ENCODE measurements at places on chromosomes 1 and 21. TPM values are rescaled to one million over a fixed set of nuclear protein-coding genes. Genes with fewer than 3 reads are reported as not detected.

TMPRSS2 gene
- 1.2 TPM for total RNA-seq

SYPL2 gene
- not detected for total RNA-seq

CD244 gene
- total RNA-seq = not detected

FAM72B gene
- 5.6 TPM for total RNA-seq

MEGF6 gene
- total RNA-seq = 1.6 TPM

IFI16 gene
- 76.5 TPM for total RNA-seq

ELOVL1 gene
- total RNA-seq = 144 TPM

MANEAL gene
- 0.93 TPM for total RNA-seq

CATSPERE gene
- not detected for total RNA-seq

ATP1B1 gene
- 69.4 TPM for total RNA-seq

PER3 gene
- total RNA-seq = 1.2 TPM

TCEA3 gene
- 4.4 TPM for total RNA-seq

SCP2 gene
- 106 TPM for total RNA-seq

ESRRG gene
- not detected for total RNA-seq

RAP1GAP gene
- total RNA-seq = 0.46 TPM

LAMB3 gene
- 652 TPM for total RNA-seq

CITED4 gene
- total RNA-seq = 79.4 TPM

DAB1 gene
- total RNA-seq = not detected

GJA4 gene
- total RNA-seq = not detected

VN1R5 gene
- not detected for total RNA-seq

OR2AJ1 gene
- not detected for total RNA-seq

PPCS gene
- 95.4 TPM for total RNA-seq

LCE2B gene
- total RNA-seq = not detected

FCRL2 gene
- not detected for total RNA-seq

CEP104 gene
- total RNA-seq = 14.5 TPM

KMO gene
- total RNA-seq = not detected

KRTAP10-11 gene
- total RNA-seq = not detected

FCRL5 gene
- not detected for total RNA-seq

MRAP gene
- not detected for total RNA-seq

CD1E gene
- total RNA-seq = not detected

COP1 gene
- total RNA-seq = 36.7 TPM

IGSF5 gene
- total RNA-seq = not detected

BSND gene
- not detected for total RNA-seq

TFF1 gene
- not detected for total RNA-seq

ELF3 gene
- total RNA-seq = 39.6 TPM

F11R gene
- 131 TPM for total RNA-seq

PHC2 gene
- total RNA-seq = 73.3 TPM

KCNJ9 gene
- total RNA-seq = not detected

MX1 gene
- total RNA-seq = 0.37 TPM

C1orf141 gene
- not detected for total RNA-seq

PLEKHA6 gene
- 10.2 TPM for total RNA-seq

LAX1 gene
- not detected for total RNA-seq

LCE1E gene
- total RNA-seq = 0.37 TPM

CFAP141 gene
- not detected for total RNA-seq

NES gene
- total RNA-seq = 0.85 TPM

GNAT2 gene
- 0.14 TPM for total RNA-seq

HMGCL gene
- total RNA-seq = 32.7 TPM

C1orf167 gene
- total RNA-seq = not detected

ADGRB2 gene
- 1.4 TPM for total RNA-seq

DDR2 gene
- total RNA-seq = 1.1 TPM

PPIAL4G gene
- total RNA-seq = not detected

RAB13 gene
- total RNA-seq = 34.6 TPM

IL22RA1 gene
- 2.1 TPM for total RNA-seq

Measured in airway epithelial cell (primary cell).